Lung microvascular endothelial cell (primary cell): ENCODE measurements at places on chromosomes 1 and 21. TPM values are rescaled to one million over a fixed set of nuclear protein-coding genes. Genes with fewer than 3 reads are reported as not detected.

The L1TD1 gene
- not detected in 2 replicates for total RNA-seq

The RAB42 gene
- total RNA-seq = 3.2 and 3.9 TPM in 2 replicates

The FBLIM1 gene
- 110 and 128 TPM in 2 replicates for total RNA-seq

The BCL10 gene
- 53.0 and 92.5 TPM in 2 replicates for total RNA-seq

The AIRE gene
- not detected in 2 replicates for total RNA-seq

The PPM1J gene
- 0.65 and 0.79 TPM in 2 replicates for total RNA-seq

The C1orf141 gene
- total RNA-seq = not detected in 2 replicates

DNA sequence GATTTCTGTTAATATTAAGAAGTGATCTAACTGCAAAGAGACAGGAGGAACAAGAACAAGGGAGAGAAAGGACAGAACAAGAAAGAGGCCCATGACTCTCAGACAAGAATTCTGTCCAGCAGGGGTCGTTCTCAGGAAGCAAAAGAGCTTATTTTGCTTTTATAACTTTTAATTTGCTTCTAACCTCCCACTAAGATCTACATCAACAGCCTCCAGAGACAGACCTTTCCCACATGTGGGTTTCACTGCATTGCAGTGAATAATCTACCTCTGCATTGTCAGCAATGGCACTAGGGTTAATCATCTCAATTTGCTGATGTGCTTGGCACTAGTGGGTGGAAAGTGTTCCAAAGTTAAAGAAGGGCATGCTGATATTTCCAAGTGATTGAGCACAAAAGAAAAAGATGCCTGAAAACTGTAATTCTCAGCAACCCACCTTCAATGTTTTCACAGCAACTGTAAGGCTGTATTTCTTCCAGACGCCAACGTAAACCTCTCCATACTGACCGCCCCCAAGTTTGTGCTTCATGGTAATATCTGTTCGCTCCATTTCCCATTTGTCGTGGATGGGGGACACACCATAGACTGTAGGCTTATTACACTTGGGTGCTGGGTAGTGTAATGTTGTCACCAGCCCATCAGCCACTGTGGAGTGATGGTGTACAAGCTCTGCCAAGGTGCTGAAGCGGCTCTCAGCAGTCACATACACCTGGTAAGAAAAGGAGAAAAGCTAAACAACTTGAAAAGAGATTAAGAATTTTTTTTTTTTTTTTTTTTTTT is 39.5 kb downstream of the TOR3A start:
- peak; percentile 75 for DNase-seq

GRCh38 chr1:111302374-111302773 is 11.7 kb downstream of the CHIA start:
- DNase-seq = no peak

GRCh38 chr1:34267326-34267725 is 90.6 kb downstream of the C1orf94 start:
- no peak for DNase-seq

GRCh38 chr1:204357551-204358490 is 1.9 kb downstream of the PLEKHA6 start:
- peak; percentile 78 for DNase-seq

- no peak for DNase-seq
Measured at GRCh38 chr1:178509414-178510007, 3.4 kb upstream of the TEX35 start.

- DNase-seq = no peak
Measured at GRCh38 chr1:237032029-237032428, 10.0 kb upstream of the RYR2 start.

DNA sequence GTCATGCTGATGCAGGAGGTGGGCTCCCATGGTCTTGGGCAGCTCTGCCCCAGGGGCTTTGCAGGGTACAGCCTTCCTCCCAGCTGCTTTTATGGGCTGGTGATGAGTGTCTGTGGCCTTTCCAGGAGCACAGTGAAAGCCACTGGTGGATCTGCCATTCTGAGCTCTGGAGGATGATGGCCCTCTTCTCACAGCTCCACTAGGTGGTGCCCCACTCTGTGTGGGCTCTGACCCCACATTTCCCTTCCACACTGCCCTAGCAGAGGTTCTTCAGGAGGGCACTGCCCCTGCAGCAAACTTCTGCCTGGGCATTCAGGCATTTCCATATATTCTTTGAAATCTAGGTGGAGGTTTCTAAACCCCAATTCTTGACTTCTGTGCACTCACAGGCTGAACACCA is 1188.6 kb downstream of the MRPL39 start:
- no peak for DNase-seq

GRCh38 chr21:39004634-39005501 is 178.4 kb downstream of the PSMG1 start:
- peak; percentile 58 for DNase-seq

DNA sequence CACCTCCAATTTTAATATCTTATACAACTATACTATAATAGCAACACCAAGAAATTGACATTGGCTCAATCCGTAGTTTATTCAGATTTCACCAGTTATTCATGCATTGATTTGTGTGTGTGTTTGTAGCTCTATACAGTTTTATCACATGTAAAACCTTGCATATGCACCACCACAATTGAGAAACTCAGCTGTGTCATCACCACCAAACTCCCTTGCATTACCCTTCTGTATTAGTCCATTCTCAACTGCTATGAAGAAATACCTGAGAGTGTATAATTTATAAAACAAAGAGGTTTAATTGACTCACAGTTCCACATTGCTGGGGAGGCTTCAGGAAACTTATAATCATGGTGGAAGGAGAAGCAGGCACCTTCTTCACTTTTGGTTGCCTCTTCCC is 162.1 kb downstream of the PATJ start:
- no peak for DNase-seq

GRCh38 chr1:39818482-39818881 is 29.8 kb upstream of the BMP8B start:
- DNase-seq = no peak

DNA sequence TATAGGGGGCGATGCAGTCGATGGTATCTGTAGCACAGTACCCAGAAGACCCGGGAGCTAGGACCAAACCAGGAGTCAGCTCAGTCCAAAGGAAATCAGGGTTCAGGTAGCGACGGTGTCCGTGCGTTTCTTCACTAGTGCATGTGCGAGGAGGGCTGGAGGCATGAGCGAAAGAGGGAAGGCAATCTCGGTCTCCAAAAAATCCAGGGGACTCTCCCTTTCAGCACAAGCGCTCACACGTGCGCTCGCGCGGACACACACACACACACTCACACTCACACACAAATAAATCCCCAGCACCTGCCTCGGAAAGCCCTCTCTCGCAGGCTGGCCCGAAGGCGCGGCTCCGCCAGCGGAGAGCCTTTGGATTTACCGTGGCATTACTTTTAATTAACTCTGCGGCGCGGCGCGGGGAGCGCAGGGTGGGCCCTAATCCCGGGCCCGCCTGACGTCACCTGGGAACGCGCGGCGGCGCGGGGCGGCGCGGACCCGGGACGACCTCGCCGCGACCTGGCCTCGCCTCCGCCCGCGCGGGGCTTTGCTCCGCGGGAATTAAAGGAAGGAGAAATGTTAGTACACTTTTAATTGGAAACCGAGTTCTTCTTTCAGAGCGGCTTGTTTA is 121.2 kb downstream of the LMX1A start:
- DNase-seq = no peak

DNA sequence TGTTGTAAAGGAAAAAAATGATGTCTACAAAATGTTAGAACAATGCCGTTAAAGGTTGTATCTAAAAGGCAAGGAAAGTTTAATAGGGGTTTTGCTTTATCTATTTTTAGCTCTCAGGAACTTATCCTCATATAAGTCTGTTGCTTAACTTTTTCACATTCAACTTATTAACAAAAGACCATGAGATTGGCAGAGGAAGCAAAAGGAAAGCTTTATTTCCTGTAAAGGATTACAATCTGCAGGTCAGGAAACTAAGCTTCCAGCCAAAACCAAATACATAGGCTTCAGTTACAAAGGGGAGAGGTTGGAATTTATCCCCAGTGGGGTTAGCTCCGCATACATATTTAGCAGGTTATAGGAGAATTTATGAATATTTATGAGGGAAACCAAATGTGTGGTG is 58.7 kb upstream of the KIAA1614 start:
- peak; percentile 47 for DNase-seq

GRCh38 chr1:58548371-58548770 is 1.8 kb upstream of the OMA1 start:
- DNase-seq = no peak

- DNase-seq = no peak
Measured at GRCh38 chr1:85478366-85478765, 13.4 kb upstream of the DDAH1 start.

- no peak for DNase-seq
Measured at GRCh38 chr1:39434797-39435395, 56.5 kb upstream of the BMP8A start.

- no peak for DNase-seq
Measured at GRCh38 chr1:238499021-238499420, 608.3 kb upstream of the ZP4 start.

DNA sequence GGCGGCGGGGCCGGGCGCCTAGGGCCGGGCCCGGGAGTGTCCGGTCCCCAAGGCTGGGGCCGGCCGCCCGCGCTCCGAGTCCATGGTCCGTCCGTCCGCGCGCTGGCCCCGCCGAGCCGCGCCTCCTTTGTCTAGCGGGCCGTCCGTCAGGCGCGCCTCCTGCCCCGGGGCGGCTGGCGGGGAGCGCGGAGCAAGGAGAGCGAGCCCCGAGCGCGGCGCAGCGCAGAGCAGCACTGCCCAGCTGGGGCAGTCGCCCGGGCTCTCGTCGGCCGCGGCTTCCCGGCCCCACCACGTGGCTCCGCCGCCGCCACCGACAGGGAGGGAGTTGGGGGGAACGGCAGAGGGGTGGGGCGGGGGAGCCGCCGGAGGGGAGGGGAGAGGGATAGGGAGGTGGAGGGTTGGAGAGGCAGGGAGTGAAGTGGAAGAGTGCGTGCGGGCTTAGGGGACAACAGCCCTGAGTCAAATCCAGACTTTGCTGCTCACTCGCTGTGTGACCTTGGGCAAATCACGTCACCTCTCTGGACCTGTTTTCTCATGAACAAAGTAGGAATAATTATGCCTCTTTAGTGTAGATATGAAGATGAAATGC is at the start of gene NKAIN1:
TSS of gene NKAIN1 (minus strand) at position 235 of the 589 bp plus-strand sequence. CDS start 340 bp downstream, outside the sequence.
- peak; percentile 44 for DNase-seq

GRCh38 chr1:11839727-11840705 is 7.6 kb downstream of the NPPA start:
- DNase-seq = no peak

GRCh38 chr1:40796939-40797667 is 13.5 kb downstream of the KCNQ4 start:
- DNase-seq = peak; percentile 33

DNA sequence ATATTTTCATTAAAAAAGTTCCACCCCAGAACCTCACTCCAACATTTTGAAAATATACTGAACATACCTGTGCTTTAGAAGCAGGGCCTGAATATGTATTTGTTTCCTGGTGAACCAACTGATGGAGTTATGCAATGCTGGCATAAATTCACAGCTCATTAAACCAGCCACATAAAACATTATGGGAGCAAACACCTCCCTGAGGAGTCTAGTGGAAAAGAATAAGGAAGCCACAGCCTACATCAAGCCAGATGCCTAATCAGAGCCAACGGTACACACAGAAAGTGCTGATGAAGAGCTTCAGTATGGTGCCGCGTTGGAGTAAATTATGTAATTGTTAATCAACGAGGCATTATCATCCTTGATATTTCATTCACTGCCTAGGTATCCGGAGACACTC is 199.5 kb downstream of the AJAP1 start:
- DNase-seq = no peak

GRCh38 chr1:187631984-187632383 is 803.2 kb downstream of the PLA2G4A start:
- no peak for DNase-seq

- no peak for DNase-seq
Measured at GRCh38 chr1:248114890-248115289, 19.9 kb downstream of the OR2L13 start.

DNA sequence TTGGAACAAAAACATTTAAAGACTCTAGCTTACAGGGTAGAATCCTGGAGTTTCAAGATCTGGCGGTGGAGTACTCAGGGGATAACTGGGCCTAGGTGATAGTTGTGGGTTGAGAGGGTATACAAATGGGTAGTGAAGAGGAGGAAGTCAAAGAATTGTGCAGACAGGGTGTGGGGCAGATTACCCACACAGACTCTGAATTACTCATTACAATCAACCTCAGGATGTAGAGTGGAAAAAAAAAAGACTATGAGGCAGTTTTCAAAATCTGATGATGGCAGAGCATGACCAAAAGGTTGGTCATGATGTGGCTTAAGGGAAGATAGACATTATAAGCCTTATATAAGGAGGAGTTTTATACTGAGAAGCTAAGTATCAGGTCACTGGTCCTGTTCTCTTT is 44.1 kb upstream of the GLIS1 start:
- no peak for DNase-seq

GRCh38 chr1:221416723-221417122 is 325.2 kb downstream of the DUSP10 start:
- DNase-seq = no peak
